ENCODE measurements at places on chromosomes 5 and 9.

GRCh38 chr9:98069551-98069950 is 13.0 kb downstream of the NANS start:
- no peak for DNase-seq

GRCh38 chr5:57298985-57299491 is 125.2 kb downstream of the GPBP1 start:
- DNase-seq = no peak

DNA sequence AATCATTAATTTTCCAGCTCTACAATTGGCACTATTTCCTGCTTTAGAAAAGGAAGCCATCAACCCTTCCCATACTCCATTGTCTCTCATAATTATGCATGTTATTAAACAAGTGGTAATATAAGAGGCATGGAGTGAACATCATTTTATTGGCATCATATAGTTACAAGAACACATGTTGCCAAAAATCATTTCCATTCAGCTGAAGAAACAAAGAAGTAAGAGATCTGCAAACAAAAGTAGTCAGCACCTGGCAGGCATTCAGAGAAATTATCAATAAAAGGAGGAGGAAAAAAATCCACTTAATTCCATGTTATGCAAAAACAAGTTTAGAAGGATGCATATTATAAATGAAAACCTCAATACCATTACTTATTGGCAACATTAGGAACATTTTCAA is 1208.2 kb upstream of the C9orf72 start:
- no peak for DNase-seq

GRCh38 chr9:133956520-133957076 is 35.5 kb downstream of the VAV2 start:
- no peak for DNase-seq

- no peak for DNase-seq
Observed at GRCh38 chr5:128574041-128574440, 36.0 kb upstream of the FBN2 start.

DNA sequence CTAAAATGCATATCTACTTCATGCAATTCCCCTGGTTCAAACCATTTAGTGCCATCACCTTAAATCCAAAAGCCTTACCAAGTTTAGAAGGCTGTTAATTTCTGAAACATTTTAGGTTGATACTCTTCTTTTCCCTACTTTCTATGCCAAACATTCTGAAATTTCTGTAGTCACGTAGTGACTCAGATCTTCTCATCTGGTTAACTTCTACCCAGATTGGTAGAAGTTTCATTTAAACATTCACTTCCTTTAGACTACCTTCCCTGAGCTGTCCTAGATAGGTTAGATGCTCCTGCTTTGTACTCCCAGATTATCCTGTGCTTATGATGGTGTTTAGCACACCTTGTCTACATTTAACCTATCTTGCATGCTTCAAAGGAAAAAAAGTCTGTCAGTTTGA is 9.9 kb downstream of the RAD50 start:
- DNase-seq = no peak

DNA sequence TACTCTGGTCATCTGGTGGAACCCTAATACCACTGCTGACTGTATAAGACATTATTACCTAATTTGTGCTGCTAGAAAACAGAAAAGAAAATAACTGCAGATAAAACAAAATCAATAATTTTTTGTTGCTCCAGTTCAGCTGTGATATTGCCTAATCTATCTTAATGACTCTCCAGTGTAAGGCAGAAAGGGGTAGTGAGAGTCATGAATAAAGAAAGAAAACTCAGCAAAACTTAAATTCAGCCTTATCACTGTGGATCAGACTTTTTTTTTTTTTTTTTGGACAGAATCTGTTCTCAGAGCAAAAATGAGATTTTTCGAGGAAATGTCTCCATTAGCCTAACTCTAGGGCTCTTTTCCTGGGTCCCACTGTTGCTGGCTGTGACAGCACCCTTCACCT is 1.1 kb upstream of the DOCK2 start:
- DNase-seq = no peak

- no peak for DNase-seq
Observed at GRCh38 chr9:110828264-110828663, 159.7 kb downstream of the MUSK start.

DNA sequence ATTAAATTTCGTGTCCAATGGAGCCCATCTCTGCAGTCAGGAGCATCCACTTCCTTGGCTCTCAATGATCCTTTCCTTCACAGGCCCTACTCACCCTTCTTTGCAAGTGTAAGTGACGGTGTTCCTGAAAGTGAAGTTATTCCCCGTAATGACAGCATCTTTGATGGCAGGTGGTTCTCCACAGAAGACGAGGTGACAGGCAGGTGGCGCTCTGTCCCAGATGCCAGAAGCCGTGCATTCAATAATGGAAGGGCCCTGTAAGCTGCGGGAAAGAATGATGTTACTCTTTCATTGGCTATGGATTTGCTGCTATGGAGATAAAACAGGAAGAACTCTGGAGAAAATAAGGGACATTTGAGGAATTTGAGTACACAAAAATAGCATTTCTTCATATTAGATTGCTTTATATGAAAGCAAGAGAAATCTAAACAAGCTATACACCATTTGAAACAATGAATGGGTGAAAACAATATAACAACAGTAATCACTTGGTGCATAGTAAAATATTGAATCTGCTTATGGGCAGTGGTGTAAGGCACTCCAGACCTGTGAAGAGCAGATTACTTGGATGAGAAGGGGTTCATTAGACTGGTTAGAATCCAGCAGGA is 89.9 kb upstream of the TXNDC8 start:
- DNase-seq = no peak

Data from activated naive CD4-positive, alpha-beta T cell (primary cell).